T-helper 17 cell (primary cell): ENCODE measurements at places on chromosomes 6 and 20.

DNA sequence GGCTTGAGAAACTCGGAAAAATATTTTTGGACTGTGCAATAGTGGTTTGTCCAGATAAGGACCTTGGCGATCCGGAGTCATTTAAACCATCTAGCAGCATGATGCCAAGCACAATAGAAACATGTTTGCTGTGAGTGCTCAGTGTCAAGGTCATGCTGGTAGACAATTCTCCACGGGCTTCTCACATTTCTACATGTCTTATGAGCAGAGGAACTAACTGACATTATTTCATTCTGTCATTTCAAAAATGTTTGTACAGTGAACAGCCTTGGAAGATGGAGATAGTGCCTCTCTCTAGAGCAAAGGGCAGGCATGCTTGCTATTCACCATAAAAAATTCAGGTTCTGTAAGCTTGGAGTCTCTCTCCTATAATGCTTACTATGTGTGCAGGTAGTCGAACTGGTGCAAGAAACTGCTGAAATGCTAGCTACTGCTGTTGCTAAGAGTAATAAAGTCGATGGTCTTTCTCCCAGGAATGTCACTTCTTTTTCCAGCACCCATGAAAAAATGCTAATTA, 25.4 kb upstream of the CCN2 start:
- DNase-seq = no peak

- DNase-seq = no peak
Observed at GRCh38 chr6:151837223-151837622, 29.7 kb downstream of the ESR1 start.

DNA sequence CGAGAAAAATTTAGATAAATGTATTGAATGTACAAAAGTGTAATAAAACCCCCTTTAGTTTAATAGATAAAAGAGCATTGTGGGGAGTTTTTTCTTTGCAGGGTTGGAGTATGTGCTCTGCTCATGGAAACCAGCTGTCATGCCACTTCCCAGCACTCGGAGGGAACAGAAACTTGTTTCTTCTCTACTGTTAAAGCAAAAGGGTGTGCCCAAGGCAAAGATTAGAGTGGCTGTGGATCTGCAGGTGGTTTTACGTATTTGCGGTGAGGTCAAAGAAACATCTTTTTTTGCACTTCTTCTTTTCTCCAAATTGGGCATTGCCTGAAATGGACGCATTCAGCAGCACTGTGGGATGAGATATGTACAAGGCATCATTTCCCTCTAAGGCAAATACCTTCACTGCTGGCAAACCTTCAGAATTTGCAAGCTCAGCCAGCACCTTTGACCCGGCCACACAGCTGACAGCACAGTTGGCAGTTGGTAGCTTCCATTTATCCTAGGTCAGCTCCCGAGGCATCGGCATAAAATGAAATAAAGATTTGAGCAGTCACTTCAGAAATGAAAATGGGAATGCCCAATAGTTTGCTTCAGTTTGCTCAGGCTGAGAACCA, 178.4 kb upstream of the EYA4 start:
- DNase-seq = no peak

DNA sequence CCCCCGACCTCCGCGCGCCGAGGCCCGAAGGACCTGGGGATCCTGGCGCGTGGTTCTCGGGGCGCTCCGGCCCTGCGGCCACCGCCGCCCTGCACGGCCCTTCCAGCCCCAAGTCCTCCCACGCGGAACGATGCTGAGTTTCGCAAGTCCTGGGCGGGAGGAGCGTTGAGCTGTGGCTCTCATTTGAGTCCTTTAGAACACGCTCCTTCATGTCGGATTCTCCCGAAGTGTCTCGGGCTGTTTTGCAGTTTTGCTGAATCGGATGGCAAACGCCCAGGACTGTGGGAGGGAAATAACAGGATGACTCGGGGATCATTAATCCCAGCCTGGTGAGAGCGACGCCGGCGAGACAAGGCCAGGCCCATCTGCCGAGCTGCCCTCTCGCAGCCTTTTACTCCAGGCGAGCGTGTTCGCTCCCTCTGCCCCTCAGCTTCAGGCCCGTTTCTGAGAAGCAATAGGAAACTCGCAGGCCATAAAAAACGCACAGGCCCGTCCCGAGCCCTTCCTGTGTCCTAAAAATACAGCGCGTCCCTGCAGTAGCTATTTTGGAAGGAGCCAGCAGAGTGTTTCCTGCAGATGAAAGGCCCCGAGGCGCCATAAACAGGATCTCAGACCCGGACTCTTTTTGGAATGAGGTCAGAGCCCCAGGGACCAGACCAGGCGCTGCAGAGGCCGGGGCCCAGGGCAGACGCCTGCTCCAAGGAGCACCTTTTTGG, 153.5 kb downstream of the DLL1 start:
- DNase-seq = peak; percentile 6

- DNase-seq = no peak
Observed at GRCh38 chr6:90293319-90293953, 3.2 kb downstream of the BACH2 start.

GRCh38 chr20:11702721-11703518, 214.8 kb upstream of the BTBD3 start:
- no peak for DNase-seq

- DNase-seq = no peak
Observed at GRCh38 chr6:150261997-150262697, 106.7 kb upstream of the IYD start.

DNA sequence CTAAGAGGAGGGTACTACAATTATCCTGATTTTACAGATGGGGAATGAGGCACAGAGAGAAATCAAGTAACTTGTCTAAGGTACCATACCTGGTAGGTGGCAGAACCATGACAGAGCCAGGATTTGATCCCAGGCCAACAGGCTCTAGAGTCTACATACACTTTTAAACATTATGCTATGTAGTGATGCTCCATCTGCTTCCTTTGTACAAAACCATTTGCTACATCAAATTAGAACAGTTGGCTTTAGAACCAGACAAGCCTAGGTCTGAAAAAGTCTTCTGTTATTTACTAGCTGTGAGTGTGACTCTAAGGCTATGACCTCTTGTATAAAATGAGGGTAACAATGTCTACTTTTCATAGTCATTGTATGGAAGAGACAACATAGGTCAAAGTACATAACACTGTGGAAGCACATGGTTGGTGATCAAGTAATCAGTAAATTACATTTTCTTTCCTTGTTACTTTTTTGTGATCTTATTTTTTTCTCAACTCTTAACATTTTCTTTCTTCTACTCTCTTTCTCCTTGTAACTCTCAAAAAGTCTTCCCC, 122.1 kb downstream of the PDSS2 start:
- DNase-seq = no peak

- no peak for DNase-seq
Observed at GRCh38 chr20:56617489-56617888, 11.6 kb upstream of the TFAP2C start.
